Activated CD4-positive, alpha-beta T cell treated with anti-CD3 and anti-CD28 coated beads, Interleukin-2, amount 50 U/mL, for 24 hours (primary cell): ENCODE measurements at places on chromosomes 5 and 9.

GRCh38 chr5:121503111-121503840, 348.4 kb upstream of the FTMT start:
- no peak for DNase-seq

- DNase-seq: no peak
These were observed 469.4 kb downstream of the CDK5RAP2 start for GRCh38 chr9:120110520-120110919.

GRCh38 chr5:51838459-51838858, 455.2 kb downstream of the ISL1 start:
- DNase-seq: no peak

DNA sequence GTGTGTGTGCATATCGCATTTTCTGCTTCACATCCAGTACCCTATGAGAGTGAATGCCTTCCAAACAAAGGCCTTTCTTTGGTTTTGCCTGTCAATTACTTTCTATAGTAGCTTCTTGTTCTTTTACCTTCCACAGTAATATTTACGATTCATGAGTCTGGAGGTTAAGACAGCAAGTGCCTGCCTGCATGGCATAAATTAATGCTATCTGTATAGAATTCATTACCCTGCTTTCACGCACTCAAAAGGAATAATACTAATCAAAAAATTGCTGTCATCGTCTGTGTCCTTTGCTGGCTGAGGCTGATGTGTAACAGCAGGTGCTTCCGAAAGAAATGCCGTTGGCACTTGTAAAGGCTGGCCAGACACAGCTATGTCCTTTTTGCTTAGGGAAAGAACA, 1304.4 kb upstream of the CDH6 start:
- DNase-seq: no peak

- no peak for DNase-seq
These were observed 24.8 kb downstream of the TGFBI start for GRCh38 chr5:136053336-136054141.

DNA sequence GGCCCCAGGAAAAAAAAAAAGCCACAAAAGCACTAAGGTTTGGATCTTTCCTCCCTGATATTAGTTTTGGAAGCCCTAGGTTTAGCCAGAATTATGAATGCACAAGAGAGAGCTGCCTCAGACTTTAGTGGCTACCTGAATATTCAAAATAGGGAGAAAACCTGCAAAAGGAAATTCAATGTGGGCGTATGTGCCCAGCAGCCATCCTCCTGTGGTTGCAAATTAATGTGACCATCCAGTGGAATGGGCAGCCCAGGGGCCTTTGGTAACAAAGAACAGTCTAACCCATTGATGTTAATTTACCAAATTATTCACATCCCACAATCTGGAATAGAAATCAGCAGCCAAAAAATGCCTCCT, 298.4 kb downstream of the CWC27 start:
- DNase-seq: no peak

DNA sequence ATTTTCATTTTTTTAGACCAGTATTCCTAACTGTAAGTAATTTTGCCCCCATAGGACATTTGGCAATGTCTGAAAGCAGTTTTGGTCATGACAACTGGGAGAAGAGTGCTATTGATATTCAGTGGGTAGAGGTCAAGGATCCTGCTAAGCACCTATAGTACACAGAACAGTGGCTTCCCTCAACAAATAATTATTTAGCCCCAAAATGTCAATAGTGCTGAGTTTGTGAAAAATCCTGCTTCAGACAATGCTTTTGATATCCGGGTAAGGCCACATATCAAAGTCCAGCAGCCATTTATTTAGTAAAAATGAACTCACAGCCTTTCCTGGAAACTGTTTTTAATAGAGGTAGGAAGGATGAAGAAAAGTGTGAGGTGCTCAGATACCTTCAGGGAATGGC, 8.1 kb upstream of the TARS1 start:
- DNase-seq: no peak
